Pancreas (tissue), 10 donors: ENCODE measurements at places on chromosomes 5 and 9. TPM values are rescaled to one million over a fixed set of nuclear protein-coding genes. Genes with fewer than 3 reads are reported as not detected.

DNA sequence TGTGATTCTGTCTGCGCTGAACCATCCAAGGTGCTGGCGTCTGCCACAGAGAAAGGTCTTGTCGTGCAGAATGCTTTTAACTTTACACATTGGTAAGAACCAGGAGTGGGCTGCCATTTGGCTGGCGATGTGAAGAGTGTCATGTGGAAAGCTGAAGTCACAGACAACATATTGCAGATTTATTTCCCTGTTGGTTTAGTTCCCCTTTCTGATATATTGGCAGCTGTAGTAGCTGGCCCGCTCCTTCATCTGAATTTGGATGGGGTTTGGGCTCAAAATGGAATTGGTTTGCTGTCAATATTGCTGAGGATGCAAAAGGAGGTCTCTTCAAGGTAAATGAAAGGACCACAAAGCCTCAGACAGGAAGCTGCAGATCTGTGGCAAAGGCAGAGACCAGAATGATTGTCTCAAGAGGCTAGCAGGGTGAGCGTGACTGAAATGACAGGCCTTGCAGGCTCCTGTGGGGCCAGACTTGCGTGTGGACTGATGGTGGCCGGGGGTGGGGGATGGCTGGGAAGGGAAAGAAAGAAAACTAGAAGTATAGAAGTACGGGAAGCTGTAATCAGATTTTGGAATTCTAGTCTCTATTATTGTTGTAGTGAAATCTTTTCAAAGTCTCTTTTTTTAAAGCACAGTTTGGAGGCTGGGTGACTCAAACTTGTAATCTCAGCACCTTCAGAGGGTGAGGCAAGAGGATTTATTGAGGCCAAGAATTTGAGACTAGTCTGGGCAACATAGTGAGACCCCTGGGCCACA, 25.1 kb upstream of the CD180 start:
- no peak overlapping the region for H3K27ac ChIP-seq
- no peak for DNase-seq
- no peak overlapping the region for H3K4me3 ChIP-seq
- no peaks in the 10 kb centered on the region for H3K27me3 ChIP-seq
- H3K36me3 ChIP-seq: no peaks in the 10 kb centered on the region

Gene OMD
- 0.19 TPM for total RNA-seq

- H3K27me3 ChIP-seq: no peaks in the 10 kb centered on the region
- no peak overlapping the region for H3K4me3 ChIP-seq
- no peaks in the 10 kb centered on the region for H3K4me1 ChIP-seq
- no peak overlapping the region for H3K27ac ChIP-seq
- no peak for DNase-seq
These were observed 23.3 kb downstream of the MCTP1 start for GRCh38 chr5:95261437-95262175.

Gene CKMT2
- total RNA-seq: 2.3 TPM

Gene MARVELD2
- 24.5 TPM for total RNA-seq

DNA sequence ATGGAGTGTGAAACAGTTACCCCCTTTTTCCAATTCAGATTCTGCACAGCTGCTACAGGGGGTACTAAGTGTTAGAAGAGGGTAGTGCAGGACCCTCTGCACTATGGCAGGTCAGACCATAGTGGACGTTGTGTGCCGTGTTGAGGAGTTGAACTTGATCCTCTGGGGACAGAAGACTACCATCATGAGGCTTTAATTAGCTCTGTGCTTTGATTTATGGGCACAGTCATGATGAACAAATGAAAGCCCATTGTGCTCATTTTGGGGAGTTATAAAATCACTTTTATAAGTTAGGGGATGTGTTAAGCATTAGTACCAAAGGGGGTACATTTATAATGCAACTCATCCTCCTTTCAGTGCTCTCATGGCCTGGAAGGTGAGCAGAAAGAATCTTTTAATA, 62.7 kb downstream of the ZSWIM6 start:
- H3K27me3 ChIP-seq: no peaks in the 10 kb centered on the region
- no peak overlapping the region for H3K27ac ChIP-seq
- H3K4me3 ChIP-seq: no peak overlapping the region
- H3K4me1 ChIP-seq: no peaks in the 10 kb centered on the region
- no peaks in the 10 kb centered on the region for H3K36me3 ChIP-seq

DNA sequence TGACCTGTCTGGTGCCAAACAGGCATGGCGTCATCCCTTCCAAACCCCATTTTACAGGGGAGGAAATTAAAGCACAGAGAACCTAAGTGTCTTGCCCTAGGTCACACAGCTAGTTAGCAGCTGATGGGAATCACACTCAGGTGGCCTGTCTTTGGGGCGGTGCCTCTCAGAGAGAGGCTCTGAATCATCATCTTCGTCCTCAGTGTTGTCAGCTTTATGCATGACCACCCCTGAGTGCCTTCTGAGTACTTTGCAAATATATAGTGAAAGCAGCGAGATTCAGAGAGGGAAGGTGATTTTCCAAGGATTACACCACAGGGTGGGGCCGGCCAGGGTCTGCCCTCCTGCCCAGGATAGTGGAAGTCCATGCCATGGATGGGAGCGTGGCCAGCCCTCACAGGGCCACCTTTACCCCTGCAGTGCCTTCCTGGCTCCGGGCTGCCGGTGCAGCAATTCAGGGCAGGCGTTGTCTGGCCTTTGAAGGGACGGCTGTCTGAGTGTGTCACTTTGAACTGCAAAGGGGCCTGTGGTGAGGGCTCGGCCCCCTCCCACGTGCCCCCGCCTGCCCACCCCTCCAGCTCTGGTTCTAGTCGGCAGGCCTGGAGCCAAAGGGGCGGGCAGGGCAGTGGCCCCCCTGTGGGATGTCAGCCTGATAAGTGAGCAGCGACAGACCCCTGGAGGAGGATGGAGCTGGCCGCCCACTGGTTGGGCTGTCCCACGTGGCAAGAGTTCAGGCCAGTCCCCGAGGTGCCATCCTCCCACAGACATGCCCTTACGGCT, 16.9 kb downstream of the LMX1B start:
- DNase-seq: no peak
- no peak overlapping the region for H3K27ac ChIP-seq
- H3K27me3 ChIP-seq: no peaks in the 10 kb centered on the region
- H3K4me3 ChIP-seq: no peak overlapping the region

DNA sequence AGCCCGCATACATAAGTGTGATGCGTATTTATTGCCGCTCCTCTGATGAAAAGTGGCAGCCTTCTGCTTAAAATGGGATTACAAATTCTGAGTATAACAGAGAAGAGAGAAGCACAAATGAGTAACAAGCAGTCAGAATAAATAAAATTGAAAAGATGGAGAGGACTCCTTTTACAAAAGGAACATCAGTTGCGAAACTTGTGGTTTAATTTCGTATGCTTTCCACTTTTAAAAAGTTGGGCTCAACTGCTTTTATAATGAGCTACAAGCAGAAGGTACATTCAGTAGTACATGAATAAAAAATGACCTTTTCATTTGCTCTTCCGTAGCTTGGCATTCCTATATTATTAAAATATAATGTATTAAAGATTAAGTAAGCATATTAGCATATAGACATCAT, 320.0 kb downstream of the FBXL17 start:
- DNase-seq: no peak
- H3K4me3 ChIP-seq: no peak overlapping the region
- no peak overlapping the region for H3K27ac ChIP-seq
- no peaks in the 10 kb centered on the region for H3K36me3 ChIP-seq
- H3K4me1 ChIP-seq: no peaks in the 10 kb centered on the region
- H3K27me3 ChIP-seq: no peaks in the 10 kb centered on the region

DNA sequence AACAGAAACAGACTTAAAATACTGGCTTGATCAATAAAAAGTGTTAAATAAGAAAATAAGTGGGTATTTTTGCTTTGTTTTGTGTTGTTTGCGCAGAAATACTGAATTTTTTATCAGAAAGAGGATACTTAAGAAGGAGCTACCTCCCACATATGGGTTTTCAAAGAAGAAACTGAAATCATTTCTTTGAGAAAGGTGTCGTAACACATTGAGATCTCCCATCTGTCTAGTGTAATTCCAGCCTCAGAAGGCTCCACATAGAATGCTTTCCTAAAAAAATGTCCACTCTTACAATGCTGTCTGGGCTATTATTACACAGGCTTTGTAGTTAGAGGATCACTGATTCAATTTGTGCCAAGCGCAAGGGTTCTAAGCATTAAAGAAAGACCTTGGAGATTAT, 226.2 kb downstream of the EPB41L4A start:
- H3K4me1 ChIP-seq: no peaks in the 10 kb centered on the region
- no peak overlapping the region for H3K4me3 ChIP-seq
- no peaks in the 10 kb centered on the region for H3K36me3 ChIP-seq
- H3K27ac ChIP-seq: no peak overlapping the region
- no peak for DNase-seq

DNA sequence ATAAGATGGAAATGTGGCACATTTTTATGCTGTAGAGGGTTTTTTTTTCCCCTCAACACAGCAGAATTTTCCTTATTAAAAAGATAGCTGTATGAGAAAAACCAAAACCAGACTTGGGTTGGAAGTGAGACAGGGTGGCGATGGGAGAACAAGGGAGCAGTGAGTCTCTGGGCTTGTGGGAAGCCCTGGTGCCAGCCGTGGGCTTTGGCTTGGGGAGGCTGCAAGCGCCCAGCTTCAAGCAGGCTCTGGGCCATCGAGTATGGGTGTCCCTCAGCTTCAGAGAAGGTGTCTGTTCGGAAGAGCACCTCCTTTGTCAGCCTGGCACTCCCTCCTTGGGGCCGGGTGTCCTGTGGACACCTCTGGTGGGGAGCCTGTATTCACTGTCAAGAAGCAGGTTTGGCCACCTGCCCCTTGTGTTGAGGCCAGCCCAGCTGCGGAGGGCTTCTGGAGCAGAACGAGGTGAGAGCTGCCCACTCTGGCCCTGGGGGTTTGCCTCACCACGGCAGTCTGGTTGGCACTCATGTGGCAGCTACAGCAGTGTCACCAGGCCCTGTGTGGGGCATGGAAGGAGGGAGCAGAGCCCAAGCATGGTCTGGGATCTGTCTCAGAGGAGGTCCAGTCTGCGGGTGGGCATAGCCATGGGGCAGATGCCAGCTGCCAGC, 37.6 kb upstream of the ANGPTL2 start:
- no peaks in the 10 kb centered on the region for H3K27me3 ChIP-seq
- H3K4me3 ChIP-seq: no peak overlapping the region
- H3K36me3 ChIP-seq: no peaks in the 10 kb centered on the region
- H3K4me1 ChIP-seq: no peaks in the 10 kb centered on the region
- H3K27ac ChIP-seq: no peak overlapping the region

- H3K4me1 ChIP-seq: no peaks in the 10 kb centered on the region
- DNase-seq: no peak
- H3K36me3 ChIP-seq: no peaks in the 10 kb centered on the region
- H3K27me3 ChIP-seq: no peaks in the 10 kb centered on the region
- H3K27ac ChIP-seq: no peak overlapping the region
These were observed 26.0 kb upstream of the STXBP1 start for GRCh38 chr9:127586096-127586495.

Gene TGFBI
- total RNA-seq: 9.9 TPM

- no peaks in the 10 kb centered on the region for H3K36me3 ChIP-seq
- peak overlapping the region; percentile 81 for H3K27ac ChIP-seq
- H3K27me3 ChIP-seq: no peaks in the 10 kb centered on the region
- peak overlapping the region; percentile 55 for H3K4me3 ChIP-seq
These were observed 47.5 kb downstream of the DAB2IP start for GRCh38 chr9:121698627-121699570.

- H3K27ac ChIP-seq: no peak overlapping the region
- no peaks in the 10 kb centered on the region for H3K4me1 ChIP-seq
- no peak for DNase-seq
These were observed 204.9 kb downstream of the CHSY3 start for GRCh38 chr5:130109152-130109551.

GRCh38 chr5:10667431-10668057, 93.5 kb downstream of the DAP start:
- H3K36me3 ChIP-seq: no peaks in the 10 kb centered on the region
- no peak overlapping the region for H3K27ac ChIP-seq
- H3K4me3 ChIP-seq: no peak overlapping the region
- DNase-seq: no peak
- no peaks in the 10 kb centered on the region for H3K27me3 ChIP-seq

- no peak for DNase-seq
- H3K4me3 ChIP-seq: no peak overlapping the region
- H3K27me3 ChIP-seq: no peaks in the 10 kb centered on the region
These were observed 174.7 kb upstream of the PRDM9 start for GRCh38 chr5:23332650-23333251.

Gene MRNIP
- total RNA-seq: 19.1 TPM

Gene FOXI1
- total RNA-seq: not detected

GRCh38 chr5:58505971-58506640, 14.9 kb downstream of the GAPT start:
- no peaks in the 10 kb centered on the region for H3K4me1 ChIP-seq
- H3K27ac ChIP-seq: no peak overlapping the region
- H3K36me3 ChIP-seq: no peaks in the 10 kb centered on the region
- H3K27me3 ChIP-seq: no peaks in the 10 kb centered on the region
- no peak for DNase-seq

- DNase-seq: no peak
- H3K4me3 ChIP-seq: no peak overlapping the region
- H3K27me3 ChIP-seq: no peaks in the 10 kb centered on the region
- no peak overlapping the region for H3K27ac ChIP-seq
- peaks cover 19% of the 10 kb centered on the region for H3K4me1 ChIP-seq
- peaks cover 17% of the 10 kb centered on the region for H3K36me3 ChIP-seq
These were observed 11.7 kb downstream of the ARPC5L start for GRCh38 chr9:124873664-124874063.

DNA sequence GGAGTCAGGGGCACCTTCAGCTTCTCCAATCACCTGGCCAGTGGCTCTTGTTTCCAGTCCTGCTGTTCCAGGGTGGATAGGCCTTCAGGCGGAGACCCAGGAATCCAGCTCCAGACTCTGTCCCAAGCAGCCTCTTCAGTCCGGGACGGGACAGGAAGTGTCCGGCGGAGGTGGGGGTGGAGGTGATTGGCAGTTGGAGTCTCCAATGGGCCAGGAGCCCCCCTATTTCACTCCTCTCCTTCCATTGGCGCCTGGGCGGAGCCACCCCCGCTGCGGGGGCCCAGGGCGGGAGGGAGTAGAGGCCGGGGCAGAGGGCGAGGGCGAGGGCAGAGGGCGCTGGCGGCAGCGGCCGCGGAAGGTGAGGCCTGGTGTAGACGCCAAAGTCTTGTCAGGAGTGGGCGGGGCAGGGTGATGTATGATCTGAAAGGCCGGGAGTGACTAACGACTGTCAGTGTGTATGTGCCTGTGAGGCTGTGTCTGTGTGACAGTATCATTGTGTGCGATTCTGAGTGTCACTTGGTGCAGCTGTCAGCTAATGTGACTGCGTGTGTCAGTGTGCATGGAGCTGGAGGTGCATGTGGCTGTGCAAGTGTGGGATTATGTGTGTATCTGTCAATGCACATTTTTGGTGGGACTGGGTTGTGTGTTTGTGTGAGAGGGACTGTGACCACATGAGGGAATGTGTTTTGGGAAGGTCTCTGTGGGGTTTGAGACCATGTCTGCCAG, at the start of gene IL11RA:
Gene IL11RA (plus strand): TSS at position 310 of the 726 bp plus-strand sequence. CDS start 3,033 bp downstream, outside the sequence.
- peaks cover 42% of the 10 kb centered on the region for H3K4me1 ChIP-seq
- DNase-seq: peak; percentile 84
- H3K27ac ChIP-seq: peak within 1 kb of the TSS; percentile 52
- no peaks in the 10 kb centered on the region for H3K27me3 ChIP-seq
- H3K36me3 ChIP-seq: peaks cover 3% of the 10 kb centered on the region
- peak within 1 kb of the TSS; percentile 16 for H3K4me3 ChIP-seq

- H3K4me1 ChIP-seq: no peaks in the 10 kb centered on the region
- no peaks in the 10 kb centered on the region for H3K27me3 ChIP-seq
- H3K36me3 ChIP-seq: no peaks in the 10 kb centered on the region
- no peak overlapping the region for H3K4me3 ChIP-seq
These were observed 56.7 kb downstream of the SLC1A1 start for GRCh38 chr9:4547016-4547415.

Gene PRSS3
- 5,109 TPM for total RNA-seq
